Cardiac atrium fibroblast (primary cell): ENCODE measurements at places on chromosomes 12 and 14. TPM values are rescaled to one million over a fixed set of nuclear protein-coding genes. Genes with fewer than 3 reads are reported as not detected.

Gene CHURC1
- total RNA-seq = 53.3 and 59.9 TPM in 2 replicates

Gene RASSF9
- total RNA-seq = 0.90 and 1.6 TPM in 2 replicates

Gene DHRS2
- total RNA-seq = 5.5 TPM in 1 of 2 replicates, not detected in the other

Gene P2RX2
- not detected in 2 replicates for total RNA-seq
